ENCODE measurements at places on chromosomes 11 and 22.
A peak's percentile ranks its signal among the peaks of the same experiment; 100 is the strongest.

GRCh38 chr22:40050258-40050657 is 55.5 kb downstream of the FAM83F start:
- DNase-seq: no peak

- no peak for DNase-seq
These were observed 47.5 kb downstream of the PICALM start for GRCh38 chr11:86021377-86021776.

- DNase-seq: no peak
These were observed 38.2 kb downstream of the TXN2 start for GRCh38 chr22:36443198-36443770.

GRCh38 chr11:28822576-28822975 is 714.4 kb downstream of the METTL15 start:
- DNase-seq: no peak

- DNase-seq: no peak
These were observed 44.3 kb downstream of the BLID start for GRCh38 chr11:122071709-122072202.

- DNase-seq: no peak
These were observed 484.5 kb downstream of the MN1 start for GRCh38 chr22:27317096-27317495.

GRCh38 chr11:96306600-96306932 is 36.4 kb downstream of the MAML2 start:
- DNase-seq: no peak

GRCh38 chr11:69211540-69211919 is 55.8 kb downstream of the SMIM38 start:
- DNase-seq: no peak

DNA sequence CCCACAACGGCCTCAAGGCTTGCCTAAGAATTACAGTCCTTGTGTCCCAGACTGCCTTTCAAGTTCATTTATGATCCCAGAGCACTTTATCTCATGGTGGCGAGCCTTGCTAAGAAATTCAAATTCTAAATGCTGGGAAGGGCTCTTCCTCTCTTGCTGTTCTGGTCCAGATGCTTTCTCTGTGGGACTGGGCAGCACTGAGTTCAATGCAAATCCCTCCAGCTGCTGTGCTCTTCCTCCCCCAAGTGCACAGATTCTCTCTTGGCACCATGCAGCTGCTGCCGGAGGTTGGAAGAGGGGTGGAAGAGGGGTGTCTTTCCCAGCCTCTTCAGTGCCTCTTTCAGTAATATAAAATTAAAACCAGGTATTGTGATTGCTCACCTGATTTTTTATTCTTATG is 828.0 kb downstream of the DLG2 start:
- no peak for DNase-seq

DNA sequence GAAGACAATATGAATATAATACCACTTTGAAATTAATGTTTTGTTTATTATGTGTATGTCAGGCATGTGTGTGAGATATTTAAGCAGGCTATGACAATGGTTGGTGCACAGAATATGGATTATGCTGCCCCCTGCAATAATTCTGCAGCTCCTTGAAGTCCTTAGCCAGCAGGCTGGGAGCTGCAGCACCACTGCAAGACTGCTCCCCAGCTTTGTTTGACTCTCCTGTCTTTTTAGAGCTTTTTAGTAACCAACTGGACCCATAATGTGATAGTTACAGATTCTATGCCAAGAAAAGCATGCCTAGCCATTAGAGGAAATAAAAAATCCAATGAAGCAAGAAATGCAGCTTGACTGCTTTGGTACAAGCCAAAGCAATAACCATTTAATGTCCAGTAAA is 535.1 kb downstream of the TMEM135 start:
- DNase-seq: no peak

GRCh38 chr22:44807915-44808690 is 55.7 kb downstream of the ARHGAP8 start:
- no peak for DNase-seq

- no peak for DNase-seq
These were observed 3.3 kb downstream of the TCN2 start for GRCh38 chr22:30610299-30610698.

DNA sequence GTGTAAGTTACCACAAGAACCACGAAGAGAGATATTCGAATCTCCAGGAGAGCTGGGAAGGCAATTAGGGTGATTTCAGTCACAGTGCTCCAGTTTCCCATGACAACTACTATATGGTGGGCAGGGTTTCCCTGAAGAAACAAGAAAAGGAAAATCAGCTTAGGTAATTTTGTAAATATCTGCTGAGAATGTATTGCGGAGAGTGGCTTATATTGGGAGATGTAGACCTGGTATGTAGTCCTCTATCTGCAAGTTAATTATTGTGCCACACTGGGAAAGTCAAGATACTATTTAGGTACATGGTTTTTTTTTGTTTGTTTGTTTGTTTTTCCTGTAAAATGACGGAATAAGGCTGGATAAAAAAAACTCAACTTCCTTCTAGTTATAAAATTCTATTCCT is at the start of gene OR6M1:
Gene OR6M1 (minus strand): TSS at position 101 of the 400 bp plus-strand sequence. CDS start 0 bp downstream, at position 101.
- DNase-seq: no peak

DNA sequence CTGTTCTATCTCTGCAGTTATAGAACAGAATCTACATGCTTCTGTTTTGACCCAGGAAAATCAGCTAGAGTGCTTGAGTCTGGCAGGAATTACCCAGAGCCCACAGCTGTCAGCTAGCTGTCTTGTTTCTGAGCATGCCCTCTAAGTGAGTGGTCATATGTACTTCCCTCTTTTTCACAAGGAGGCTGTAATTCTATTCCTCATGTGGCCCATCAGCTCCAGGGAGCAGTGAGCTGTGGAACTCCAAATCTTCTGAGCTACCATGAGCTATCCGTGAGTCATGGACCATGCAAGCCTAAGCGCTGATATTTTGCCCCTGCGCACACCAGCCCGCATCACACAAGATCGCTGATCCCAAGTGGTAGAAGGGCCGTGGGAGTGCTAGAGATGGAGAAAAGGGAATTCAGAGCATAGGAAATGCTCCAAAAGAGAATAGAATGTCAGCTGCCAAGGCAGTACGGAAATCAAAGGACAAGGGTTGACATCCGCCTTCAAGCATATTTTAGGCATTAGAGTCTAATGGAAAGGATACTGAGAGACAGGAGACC is 5.4 kb downstream of the FJX1 start:
- DNase-seq: peak; percentile 96

DNA sequence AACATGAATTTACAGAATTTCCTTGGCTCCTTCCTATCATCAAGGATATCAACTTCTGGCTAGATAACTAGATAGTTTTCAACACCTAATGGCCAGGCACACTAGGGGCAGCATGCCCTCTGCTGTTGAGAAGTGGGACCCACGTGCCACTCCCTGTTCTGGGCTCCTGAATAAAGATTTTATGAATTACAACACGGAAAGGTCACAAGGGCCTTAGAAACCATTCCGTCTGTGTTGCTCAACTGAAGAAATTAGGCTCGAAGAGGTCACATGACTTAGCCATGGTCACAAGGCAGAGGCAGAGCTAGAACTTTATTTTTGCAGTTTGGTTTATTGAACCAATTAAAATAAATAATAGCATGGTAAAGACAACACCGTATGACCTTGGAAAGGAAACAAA is 36.0 kb downstream of the PRCP start:
- DNase-seq: no peak

- no peak for DNase-seq
These were observed 27.9 kb upstream of the SMPD1 start for GRCh38 chr11:6362185-6362872.

- DNase-seq: no peak
These were observed 235.0 kb downstream of the MIAT start for GRCh38 chr22:26892166-26893041.

DNA sequence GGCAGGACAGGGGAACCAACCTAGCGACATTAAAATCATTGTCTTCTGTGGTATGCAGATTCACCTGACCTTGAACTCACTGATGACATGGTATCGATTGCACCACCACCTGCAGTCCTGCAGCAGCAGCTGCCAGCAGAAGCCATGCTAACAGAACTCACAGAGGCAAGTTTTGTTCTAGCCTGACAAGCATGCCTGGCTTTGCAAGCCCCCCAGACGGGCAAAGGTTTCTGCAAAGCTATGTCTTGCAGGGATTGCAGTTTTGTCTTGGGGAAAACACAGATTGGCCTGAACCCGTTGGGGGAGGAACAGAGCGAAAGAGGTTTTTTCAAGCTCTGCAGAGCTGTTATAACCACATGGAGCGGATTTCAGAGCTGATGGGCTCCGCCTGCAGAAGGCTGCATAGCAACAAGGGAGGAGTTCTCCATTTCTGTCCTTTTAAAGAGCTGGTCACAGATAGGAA is 221.0 kb downstream of the HIPK3 start:
- no peak for DNase-seq

GRCh38 chr22:28243539-28243938 is 324.5 kb upstream of the PITPNB start:
- no peak for DNase-seq

DNA sequence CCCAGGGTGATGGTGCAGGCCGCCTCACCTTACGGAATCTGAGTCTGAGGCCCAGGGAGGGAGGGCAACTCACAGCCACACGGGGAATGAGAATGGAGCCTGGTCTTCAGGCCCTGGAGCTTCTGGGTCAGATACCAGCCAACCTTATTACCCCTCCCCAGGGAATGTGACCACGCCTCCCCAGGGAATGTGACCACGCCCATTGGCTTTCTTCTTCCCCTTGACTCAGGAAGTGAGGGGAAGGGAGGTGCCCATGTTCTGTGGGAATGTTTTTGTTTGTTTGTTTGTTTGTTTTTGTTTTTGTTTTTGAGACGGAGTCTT is 57.5 kb upstream of the RBFOX2 start:
- no peak for DNase-seq

GRCh38 chr22:33883961-33884808 is 36.1 kb downstream of the LARGE1 start:
- no peak for DNase-seq

DNA sequence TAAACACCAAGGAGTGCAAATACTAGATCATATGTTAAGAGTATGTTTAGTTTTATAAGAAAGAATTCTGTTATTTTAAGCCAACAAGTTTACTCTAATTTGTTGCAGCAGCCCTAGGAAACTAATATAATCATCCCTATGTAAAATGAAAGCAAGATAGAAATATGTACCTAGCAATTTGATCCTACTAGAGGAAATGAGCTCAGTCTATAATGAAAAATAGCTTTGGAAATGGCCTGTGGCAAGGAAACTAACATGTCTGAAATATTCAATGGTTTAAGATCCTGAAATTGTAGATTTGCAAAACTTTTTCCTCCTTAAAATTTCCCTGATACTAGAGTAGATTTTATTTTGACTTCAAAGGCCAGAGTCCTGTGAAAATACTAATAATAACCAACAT is 112.7 kb upstream of the SLC5A12 start:
- no peak for DNase-seq

- peak; percentile 36 for DNase-seq
These were observed 61.6 kb downstream of the DYNC2H1 start for GRCh38 chr11:103170865-103171264.

GRCh38 chr11:27696115-27696514 is 4.1 kb downstream of the BDNF start:
- DNase-seq: no peak

- no peak for DNase-seq
These were observed 57.9 kb upstream of the FSHB start for GRCh38 chr11:30172883-30173311.

DNA sequence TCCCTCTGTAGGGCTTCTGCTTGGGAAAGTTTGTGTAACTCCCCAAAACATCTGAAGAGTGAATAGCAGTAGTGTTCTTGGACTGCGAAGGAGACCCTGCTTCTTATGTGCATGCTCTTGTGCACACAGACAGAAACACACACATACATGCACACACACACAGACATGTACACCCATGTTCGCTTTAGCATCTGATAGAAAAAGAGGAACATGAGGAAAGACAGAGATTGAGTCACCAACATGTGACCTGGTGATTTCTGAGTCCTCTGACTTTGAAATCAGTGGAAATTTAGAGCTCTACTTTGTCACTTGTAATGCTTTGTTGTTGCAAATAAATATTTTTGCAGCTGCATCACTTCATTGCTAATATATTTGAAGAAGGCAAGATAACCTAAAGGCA is 23.8 kb downstream of the CD44 start:
- peak; percentile 34 for DNase-seq

- DNase-seq: no peak
These were observed 31.2 kb downstream of the CD82 start for GRCh38 chr11:44596525-44597276.

GRCh38 chr11:132222345-132222744 is 851.9 kb downstream of the NTM start:
- DNase-seq: no peak

DNA sequence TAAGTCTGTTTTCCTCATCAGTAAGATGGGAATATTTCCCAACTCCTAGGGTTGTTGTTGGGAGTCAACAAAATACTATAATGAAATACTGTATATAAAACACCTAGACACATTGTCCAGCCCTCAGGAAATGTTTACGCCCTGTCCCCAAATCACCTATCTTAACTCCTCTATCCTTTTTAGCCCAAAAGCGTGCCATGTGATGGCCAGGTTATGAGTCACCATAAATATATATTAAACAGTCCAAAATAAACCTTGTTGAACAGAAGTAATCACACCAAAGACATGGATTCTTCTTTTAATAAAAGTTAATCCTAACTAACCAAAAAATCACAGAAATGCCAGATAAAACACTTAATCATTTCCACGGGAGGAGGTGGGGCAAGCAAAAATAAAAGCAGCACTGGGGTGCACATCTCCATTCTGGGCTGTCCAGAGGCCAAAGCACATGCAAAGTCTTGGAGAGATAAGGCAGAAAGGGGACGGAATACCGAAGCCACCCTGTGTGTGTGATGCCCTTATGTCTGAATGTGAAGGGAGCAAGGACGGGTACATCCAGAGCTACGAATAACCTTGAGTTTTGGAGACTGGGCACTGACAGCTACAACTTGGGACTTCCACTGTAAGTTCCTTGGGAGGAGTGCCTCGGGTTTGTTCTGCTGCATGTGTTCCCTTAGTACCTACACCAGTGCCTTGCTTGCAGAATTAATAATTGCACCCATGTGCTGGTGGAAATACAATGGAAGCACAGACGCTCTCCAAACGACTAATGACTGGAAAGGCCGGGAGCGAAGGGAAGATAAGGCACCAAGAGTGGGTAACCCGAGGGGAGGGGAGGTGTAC is 1.1 kb downstream of the OSBP start:
- no peak for DNase-seq

DNA sequence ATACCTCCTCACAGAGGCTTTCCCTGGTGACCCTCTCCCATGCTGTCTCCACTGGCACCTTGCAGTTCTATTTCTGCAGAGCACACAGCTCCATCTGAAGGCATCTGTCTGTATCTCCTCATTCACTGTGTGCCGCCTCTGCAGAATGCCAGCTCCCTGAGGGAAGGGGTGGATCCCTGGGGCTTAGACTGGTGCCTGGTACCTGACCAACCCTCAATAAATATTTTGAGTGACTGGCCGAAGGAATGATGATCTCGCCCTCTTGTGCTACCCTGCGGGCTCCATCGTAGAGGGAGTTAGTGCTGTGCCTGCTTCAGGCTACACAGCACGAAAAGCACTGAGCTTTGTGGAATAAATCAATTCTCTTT is 1.6 kb downstream of the CBX7 start:
- no peak for DNase-seq

GRCh38 chr11:12163181-12163941 is 53.0 kb downstream of the MICAL2 start:
- no peak for DNase-seq

Data from HS-5 (cell line).